ENCODE measurements at places on chromosomes 13 and 19. TPM values are rescaled to one million over a fixed set of nuclear protein-coding genes. Genes with fewer than 3 reads are reported as not detected.

Gene PKN1
- total RNA-seq, result 323 TPM

- no peaks in the 10 kb centered on the region for H3K4me1 ChIP-seq
- H3K27me3 ChIP-seq, result no peaks in the 10 kb centered on the region
- DNase-seq, result no peak
Measured at GRCh38 chr19:10991521-10992081, 30.8 kb downstream of the SMARCA4 start.

- DNase-seq, result no peak
- no peaks in the 10 kb centered on the region for H3K4me1 ChIP-seq
- no peak overlapping the region for H3K27ac ChIP-seq
- no peak overlapping the region for H3K4me3 ChIP-seq
- H3K27me3 ChIP-seq, result no peaks in the 10 kb centered on the region
Measured at GRCh38 chr19:29537181-29537580, 11.4 kb downstream of the VSTM2B start.

Gene ZNF772
- 1.3 TPM for total RNA-seq

DNA sequence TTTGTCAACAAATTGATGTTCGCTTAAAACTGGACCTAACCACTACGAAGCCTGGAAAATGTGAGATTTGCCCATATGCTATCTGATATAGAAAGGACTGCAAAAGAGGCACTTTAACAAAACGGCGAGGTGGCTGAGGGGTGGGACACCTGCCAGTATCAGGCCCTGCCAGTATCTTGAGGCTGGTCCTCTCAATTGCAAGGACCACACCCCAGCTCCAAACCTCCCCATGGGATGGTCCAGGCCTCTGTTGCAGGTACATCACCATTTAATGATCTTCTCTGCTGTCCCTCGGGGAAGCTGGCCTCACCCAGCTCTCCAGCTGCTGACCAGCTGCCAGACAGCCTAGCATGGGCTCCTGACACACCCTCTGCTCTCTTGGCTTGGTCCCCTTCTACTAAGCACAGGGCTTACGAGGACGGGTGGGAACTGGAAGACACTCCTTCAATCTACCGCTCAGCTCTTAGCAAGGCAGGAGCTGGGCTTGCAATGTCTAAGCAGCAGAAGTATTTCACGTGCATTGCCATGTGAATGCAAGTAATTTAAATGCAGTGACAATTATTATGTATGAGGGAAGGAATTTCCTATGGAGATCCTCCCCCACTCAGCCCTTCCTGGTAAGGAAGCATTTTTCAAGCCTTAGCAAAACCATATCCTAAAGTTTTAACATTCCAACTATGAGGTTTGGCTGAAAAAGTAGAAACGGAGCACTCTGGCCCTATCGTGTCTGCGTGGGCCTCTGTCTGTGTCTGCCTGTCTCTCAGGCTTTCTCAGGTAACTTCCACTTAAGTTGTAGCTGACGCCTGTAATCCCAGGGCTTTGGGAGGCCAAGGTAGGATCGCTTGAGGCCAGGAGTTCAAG is 63.9 kb downstream of the LATS2 start:
- no peak overlapping the region for H3K27ac ChIP-seq
- no peaks in the 10 kb centered on the region for H3K4me1 ChIP-seq
- H3K36me3 ChIP-seq, result no peaks in the 10 kb centered on the region
- DNase-seq, result no peak
- H3K4me3 ChIP-seq, result no peak overlapping the region
- no peaks in the 10 kb centered on the region for H3K27me3 ChIP-seq

- H3K36me3 ChIP-seq, result no peaks in the 10 kb centered on the region
- no peak for DNase-seq
- no peak overlapping the region for H3K27ac ChIP-seq
- no peaks in the 10 kb centered on the region for H3K4me1 ChIP-seq
Measured at GRCh38 chr13:43760257-43760656, 26.5 kb downstream of the ENOX1 start.

DNA sequence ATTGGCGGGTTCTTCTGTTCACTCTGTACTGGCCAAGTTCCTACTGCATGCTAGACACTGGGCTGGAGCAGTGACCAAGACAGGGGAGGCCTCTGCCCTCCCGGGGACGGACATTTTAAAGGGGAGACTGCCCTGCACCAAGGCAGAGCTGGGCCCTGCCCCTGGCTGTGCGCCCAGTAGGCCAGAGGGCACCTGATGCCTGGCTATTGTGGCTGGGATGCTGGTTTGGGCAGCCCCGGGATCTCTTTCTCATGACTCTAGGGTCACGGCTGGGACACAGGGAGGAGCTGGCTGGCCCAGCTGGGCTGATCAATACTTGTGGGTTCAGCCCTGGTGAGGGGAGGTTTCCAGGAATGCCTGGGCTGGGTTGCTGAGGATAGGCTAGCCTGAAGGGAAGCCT is 17.7 kb downstream of the LIPE start:
- H3K27ac ChIP-seq, result no peak overlapping the region
- no peak overlapping the region for H3K4me3 ChIP-seq
- DNase-seq, result no peak
- no peaks in the 10 kb centered on the region for H3K27me3 ChIP-seq

DNA sequence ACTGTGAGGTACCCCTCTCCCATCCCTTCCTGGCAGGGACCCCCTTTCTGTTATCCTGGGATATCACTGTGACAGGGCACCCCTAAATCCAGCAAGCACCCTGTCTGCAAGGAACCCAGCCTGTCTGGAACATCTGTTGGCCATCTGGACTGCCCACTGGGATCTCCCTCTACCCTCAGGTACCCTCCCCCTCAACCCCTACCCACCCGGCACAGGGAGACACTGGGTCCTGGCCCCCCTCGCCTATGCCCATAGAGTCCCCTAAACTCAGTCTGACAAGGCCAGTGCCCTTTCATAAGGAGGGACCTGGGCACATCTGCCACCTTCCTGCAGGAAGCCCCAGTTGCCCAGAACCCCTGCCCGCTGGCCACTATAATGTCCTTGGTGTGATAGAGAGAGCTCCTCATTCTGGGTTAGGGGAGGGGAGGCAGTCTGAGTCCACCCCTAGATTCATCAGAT is 2.8 kb upstream of the SLC27A5 start:
- H3K27me3 ChIP-seq, result no peaks in the 10 kb centered on the region
- H3K36me3 ChIP-seq, result peaks cover 16% of the 10 kb centered on the region
- no peak overlapping the region for H3K27ac ChIP-seq
- peak; percentile 12 for DNase-seq

Gene SLC25A41
- total RNA-seq, result not detected

Gene DENND1C
- 197 TPM for total RNA-seq

Gene CASP14
- not detected for total RNA-seq

Gene USHBP1
- total RNA-seq, result not detected

DNA sequence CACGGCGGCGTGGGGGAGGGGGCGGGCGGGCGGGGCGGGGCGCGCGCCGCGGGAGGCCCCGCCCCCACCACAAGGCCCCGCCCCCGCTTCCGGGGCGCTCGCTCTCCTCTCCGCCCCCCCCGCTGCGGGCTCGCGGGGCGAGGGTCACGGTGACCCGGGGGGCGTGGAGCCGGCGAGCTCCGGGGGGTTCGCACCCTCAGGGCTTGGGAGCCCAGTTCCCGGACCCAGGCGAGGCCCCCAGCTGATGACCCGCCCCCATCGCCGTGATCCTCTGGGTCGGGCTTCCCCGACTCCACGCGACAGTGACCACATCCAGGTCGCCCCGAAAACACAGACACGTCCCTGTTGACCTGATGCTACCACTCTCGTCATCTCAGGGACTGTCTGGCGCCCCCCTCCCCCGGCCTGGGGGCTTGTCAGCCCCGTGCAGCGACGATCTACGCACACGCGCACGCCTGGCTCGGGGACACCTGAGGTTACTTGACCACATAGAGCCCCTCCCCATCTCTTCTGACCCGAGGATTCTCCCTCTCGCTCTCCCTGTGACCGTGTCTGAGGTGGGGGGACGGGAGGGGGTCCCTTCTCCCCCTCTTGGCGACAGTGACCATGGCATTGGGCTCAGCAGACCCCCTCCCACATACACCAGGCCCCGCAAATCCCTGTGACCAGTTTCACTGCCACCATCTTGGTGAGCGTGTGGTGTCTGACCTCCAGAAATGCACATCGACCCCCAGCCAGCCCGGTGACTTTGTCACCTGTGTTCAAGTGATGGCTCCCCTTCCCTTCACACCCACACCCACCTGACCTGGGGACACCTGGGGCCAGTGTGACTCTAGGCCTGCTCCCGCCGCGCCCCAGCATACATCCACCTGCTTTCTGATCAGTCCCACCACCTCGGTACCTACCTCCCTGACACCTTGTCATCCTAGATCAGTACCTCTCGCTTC is 670 bp downstream of the MAP2K7 start:
- H3K36me3 ChIP-seq, result peaks cover 12% of the 10 kb centered on the region
- peak; percentile 91 for DNase-seq
- no peaks in the 10 kb centered on the region for H3K27me3 ChIP-seq
- peak overlapping the region; percentile 57 for H3K4me3 ChIP-seq

Gene PLA2G4C
- total RNA-seq, result 0.86 TPM

GRCh38 chr13:71758828-71759227 is 108.2 kb downstream of the DACH1 start:
- H3K4me1 ChIP-seq, result no peaks in the 10 kb centered on the region
- DNase-seq, result no peak
- H3K27me3 ChIP-seq, result no peaks in the 10 kb centered on the region
- no peaks in the 10 kb centered on the region for H3K36me3 ChIP-seq
- H3K27ac ChIP-seq, result no peak overlapping the region

Gene ZNF154
- 9.5 TPM for total RNA-seq

Gene ITGBL1
- total RNA-seq, result not detected

GRCh38 chr19:7632340-7633203 is 947 bp downstream of the PCP2 start:
- no peak overlapping the region for H3K27ac ChIP-seq
- no peaks in the 10 kb centered on the region for H3K27me3 ChIP-seq
- DNase-seq, result no peak

DNA sequence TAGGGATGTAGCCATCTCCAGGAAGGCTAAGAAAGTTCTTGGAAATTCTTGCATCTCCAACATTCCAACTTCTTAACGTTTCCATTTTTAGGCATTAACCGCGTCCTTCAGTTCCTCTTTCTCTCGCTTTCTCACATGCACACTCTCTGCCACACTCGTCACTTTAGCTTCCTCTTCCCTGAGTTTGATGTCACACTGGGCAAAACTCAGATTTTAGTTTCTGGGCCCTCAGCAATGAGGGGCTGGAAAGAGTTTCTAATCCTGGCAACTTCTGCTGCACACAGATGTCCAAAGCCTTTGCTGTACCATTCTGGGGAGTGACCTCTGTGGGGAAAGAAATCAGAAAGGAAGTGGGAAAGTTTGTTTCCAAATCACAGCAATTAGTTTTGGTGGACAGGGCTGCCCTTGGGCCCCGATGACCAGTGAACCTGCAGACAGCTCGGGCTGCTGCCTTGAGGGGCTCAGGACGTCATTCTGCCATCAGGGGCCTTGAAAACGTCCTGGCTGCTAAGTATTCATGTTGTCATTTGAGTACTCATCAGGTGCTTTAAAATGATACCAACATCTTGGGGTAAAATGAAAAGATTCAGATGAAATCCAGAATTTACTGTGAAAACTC is 89.3 kb downstream of the KL start:
- no peaks in the 10 kb centered on the region for H3K36me3 ChIP-seq
- no peaks in the 10 kb centered on the region for H3K27me3 ChIP-seq

- no peak overlapping the region for H3K27ac ChIP-seq
- H3K4me1 ChIP-seq, result no peaks in the 10 kb centered on the region
- H3K27me3 ChIP-seq, result no peaks in the 10 kb centered on the region
- H3K36me3 ChIP-seq, result no peaks in the 10 kb centered on the region
- no peak for DNase-seq
- H3K4me3 ChIP-seq, result no peak overlapping the region
Measured at GRCh38 chr19:31613683-31614219, 264.5 kb upstream of the TSHZ3 start.

DNA sequence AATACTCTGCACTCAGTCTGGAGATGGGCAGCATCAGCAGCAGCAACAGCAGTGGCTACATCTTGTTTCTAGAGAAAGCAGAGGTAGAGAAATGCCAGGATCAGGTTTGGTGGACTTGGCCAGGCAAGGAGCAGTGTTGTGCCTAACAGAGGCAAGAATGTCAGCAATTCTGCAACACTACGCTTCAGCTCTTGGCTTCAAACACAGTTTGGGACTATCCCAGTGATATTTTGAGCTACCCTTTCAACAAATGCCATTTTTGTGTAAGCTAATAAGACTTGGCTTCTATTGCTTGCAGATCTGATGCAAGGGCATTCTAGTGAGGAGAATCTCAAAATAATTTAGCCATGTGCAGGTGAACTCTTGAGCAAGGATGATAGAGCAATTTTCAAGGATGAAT is 271.3 kb downstream of the PCDH20 start:
- no peak overlapping the region for H3K4me3 ChIP-seq
- H3K36me3 ChIP-seq, result no peaks in the 10 kb centered on the region
- DNase-seq, result no peak
- H3K27me3 ChIP-seq, result no peaks in the 10 kb centered on the region

Gene SYCN
- not detected for total RNA-seq

GRCh38 chr19:18519962-18520847 is 1.7 kb downstream of the ELL start:
- H3K36me3 ChIP-seq, result no peaks in the 10 kb centered on the region
- H3K4me1 ChIP-seq, result peaks cover 53% of the 10 kb centered on the region
- peak; percentile 49 for DNase-seq
- peak overlapping the region; percentile 96 for H3K4me3 ChIP-seq
- H3K27ac ChIP-seq, result peak overlapping the region; percentile 98

- no peak for DNase-seq
- H3K36me3 ChIP-seq, result no peaks in the 10 kb centered on the region
- no peaks in the 10 kb centered on the region for H3K27me3 ChIP-seq
- H3K27ac ChIP-seq, result no peak overlapping the region
Measured at GRCh38 chr19:13718733-13719132, 45.6 kb upstream of the MRI1 start.

- no peak for DNase-seq
- no peak overlapping the region for H3K27ac ChIP-seq
- no peaks in the 10 kb centered on the region for H3K27me3 ChIP-seq
Measured at GRCh38 chr19:38723606-38723965, 20.7 kb downstream of the CAPN12 start.

GRCh38 chr19:29378543-29379080 is 147.2 kb upstream of the VSTM2B start:
- no peak overlapping the region for H3K4me3 ChIP-seq
- no peaks in the 10 kb centered on the region for H3K27me3 ChIP-seq
- DNase-seq, result no peak
- H3K4me1 ChIP-seq, result no peaks in the 10 kb centered on the region
